KG1 (cell line): ENCODE measurements at places on chromosomes 12 and 14.

- DNase-seq = no peak
Measured at GRCh38 chr14:103522649-103523574, at the start of gene CKB. Gene CKB (minus strand): TSS chr14:103522830. CDS start chr14:103522493, 337 bp downstream.

DNA sequence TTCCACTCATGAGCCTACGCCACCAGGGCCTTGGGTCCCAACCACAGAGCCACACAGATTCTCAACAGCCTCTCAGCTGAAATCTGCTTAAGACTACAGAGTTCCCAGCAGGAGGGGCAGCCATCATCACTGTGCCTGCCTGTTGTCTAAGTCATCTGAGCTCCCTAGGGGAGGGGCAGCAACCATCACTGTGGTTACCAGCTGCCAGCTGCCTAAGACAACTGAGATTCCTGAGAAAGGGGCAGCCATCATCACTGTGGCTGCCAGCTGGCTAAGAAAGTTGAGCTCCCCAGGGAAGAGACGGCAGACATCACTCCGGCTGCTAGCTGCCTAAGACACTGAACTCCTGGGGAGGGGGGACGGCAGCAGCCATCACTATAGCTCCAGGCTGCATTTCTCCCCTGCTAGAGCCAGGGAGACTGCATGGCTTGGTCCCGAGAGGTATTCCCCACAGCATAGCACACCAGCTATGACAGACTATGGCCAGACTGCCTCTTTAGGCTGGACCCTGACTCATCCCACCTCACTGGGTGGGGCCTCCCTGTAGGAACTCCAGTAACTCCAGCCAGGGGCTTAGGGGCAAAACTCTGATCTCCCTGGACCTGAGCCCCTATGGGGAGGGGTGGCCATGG is 37.2 kb upstream of the C14orf132 start:
- no peak for DNase-seq

DNA sequence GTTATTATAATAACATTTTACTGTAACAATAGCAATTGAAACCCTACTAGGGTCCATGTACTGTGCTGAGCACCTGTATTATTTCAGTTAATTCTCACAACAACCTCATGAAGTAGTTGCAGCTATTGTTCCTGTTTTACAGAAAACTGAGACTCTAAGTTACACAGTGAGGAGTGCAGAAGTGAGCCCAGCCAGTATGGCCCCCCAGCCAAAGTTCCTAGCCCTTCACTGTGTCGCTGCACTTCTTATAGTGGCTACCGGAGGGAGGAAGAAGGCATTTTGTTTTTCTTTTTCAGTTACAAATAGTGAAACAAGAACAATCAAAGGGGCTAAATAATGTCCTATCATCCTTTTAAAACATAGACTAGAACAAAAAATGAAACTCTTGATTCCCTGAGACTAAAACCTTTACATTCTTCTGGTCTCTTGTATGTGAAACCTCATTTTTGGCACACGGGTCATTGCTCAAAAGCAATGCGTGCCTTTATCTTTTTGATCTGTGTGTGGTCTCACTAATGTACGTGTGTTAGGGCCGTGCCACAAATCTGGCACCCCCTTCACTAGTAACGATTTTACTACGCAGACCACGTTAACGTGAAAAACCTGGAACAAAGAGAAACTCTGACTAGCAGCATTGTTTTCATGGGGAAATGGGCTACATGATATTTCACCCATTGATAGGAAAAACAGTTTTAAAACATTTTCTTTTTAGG is 88.7 kb downstream of the LLPH start:
- no peak for DNase-seq

DNA sequence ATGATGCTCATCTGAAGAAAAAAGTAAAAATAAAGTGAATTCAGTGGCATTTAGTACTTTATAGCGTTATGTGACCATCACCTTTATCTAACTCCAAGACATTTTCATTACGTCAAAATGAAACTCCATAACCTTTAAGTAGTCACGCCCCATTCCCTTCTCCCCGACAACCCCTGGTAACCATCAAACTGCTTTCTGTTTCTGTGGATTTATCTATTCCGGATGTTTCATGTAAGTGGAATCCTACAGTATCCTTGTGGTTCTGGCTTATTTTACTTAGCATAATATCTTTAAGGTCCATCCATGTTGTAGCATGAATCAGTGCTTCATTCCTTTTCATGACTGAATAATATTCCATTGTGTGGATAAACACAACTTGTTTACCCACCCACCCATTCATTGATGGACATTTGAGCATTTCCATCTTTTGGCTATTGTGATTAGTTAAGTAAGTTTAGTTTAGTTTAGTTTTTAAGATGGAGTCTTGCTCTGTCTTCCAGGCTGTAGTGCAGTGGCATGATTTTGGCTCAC is 18.5 kb upstream of the MAP1LC3B2 start:
- DNase-seq = no peak
